GM23248 (cell line): ENCODE measurements at places on chromosomes 3 and 15. TPM values are rescaled to one million over a fixed set of nuclear protein-coding genes. Genes with fewer than 3 reads are reported as not detected.

The CLDN1 gene
- total RNA-seq, result 0.32 and 0.38 TPM in 2 replicates

The TEX55 gene
- not detected in 2 replicates for total RNA-seq

The GUCA1C gene
- total RNA-seq, result not detected in 2 replicates

The SRGAP3 gene
- total RNA-seq, result 0.13 and 1.7 TPM in 2 replicates

The CCDC51 gene
- total RNA-seq, result 10.1 and 10.6 TPM in 2 replicates

The ROBO2 gene
- total RNA-seq, result under 0.01 TPM in 1 of 2 replicates, not detected in the other

The TMCC1 gene
- total RNA-seq, result 7.8 and 11.1 TPM in 2 replicates

DNA sequence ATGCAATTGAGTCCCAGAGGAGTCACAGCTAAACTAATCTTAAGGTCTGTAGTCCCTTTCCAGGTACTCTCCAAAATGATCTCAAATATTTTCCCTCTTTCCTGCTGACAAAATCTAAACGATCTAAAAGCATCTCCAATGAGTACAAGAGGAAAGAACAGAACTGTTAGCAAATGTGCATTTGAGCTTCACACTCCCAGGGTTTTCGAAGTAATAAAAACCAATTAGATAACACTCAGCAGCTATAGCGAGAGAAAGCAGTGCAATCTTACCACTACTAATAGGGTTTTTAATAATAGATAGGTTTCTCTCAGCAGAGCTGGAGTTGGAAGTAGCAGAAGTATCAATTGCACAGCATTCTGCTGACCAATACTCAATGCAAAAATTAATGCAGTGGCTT is 995.4 kb downstream of the TUSC7 start:
- peak overlapping the region; percentile 87 for H3K27ac ChIP-seq
- no peak overlapping the region for H3K4me3 ChIP-seq
- H3K4me1 ChIP-seq, result peaks cover 57% of the 10 kb centered on the region

DNA sequence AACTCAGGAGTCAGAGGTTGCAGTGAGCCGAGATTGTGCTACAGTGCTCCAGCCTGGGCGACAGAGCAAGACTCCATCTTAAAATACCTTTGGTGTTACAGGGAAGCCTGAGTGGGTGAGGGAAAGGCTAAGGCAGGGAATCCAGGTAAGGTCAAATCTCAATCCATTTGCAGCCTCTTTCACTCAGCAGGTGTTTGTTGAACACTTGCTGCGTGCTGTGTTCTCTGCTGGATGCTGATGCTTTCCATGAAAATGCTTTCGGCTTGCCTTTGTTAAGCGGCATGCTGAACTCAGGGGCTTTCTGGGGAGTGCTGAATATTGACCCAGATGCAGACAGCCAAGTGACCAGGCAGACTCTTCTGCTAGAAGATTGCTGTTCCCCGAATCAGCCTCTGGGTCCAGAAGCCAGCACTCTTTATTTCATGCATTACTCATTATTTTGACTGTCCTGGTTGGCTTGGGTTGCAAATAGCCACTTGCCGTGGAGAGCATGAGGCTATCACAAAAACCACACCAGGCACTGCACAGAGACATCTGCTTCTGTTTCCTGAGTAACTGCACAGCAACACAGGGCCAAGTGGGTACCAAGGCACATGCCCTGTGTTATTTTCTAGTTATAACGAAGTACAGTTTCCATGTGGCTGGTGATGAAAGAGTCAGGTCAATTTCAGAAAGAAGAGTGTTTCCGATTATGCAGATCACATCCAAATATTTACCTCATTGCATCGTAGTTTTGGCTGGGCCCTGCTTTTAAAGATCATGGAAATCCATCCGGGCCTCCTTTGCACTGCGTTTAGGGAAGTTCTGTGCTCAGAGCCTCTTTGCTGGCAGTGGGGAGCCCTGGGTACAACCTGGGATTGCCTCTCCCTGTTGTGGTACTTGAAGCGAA is 88.6 kb downstream of the THSD4 start:
- H3K27me3 ChIP-seq, result no peaks in the 10 kb centered on the region
- H3K4me3 ChIP-seq, result no peak overlapping the region
- H3K27ac ChIP-seq, result no peak overlapping the region
- H3K36me3 ChIP-seq, result no peaks in the 10 kb centered on the region
- H3K4me1 ChIP-seq, result peaks cover 7% of the 10 kb centered on the region; the same call in 1 of the 2 replicates

DNA sequence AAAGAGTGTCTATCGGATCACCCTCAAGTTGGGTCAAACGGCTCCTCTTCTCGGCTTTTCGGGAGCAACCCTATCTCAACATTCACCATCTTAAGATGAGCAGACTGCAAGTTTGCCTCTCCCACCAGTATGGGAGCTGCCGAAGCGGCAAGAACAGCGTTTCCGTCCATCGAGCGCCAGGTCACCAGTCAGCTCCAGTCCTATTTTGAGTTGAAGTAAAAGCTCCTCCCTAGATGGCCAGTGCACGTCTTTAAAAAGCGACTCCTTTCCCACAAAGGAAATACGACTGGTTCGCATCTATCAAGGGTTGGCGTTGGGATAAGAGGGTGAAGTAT is 369 bp upstream of the U2SURP start:
- H3K4me1 ChIP-seq, result peaks cover 26% of the 10 kb centered on the region
- no peaks in the 10 kb centered on the region for H3K36me3 ChIP-seq
- no peak for DNase-seq
- H3K27me3 ChIP-seq, result no peaks in the 10 kb centered on the region
- H3K4me3 ChIP-seq, result peak overlapping the region; percentile 82
- peak overlapping the region; percentile 90 for H3K27ac ChIP-seq

DNA sequence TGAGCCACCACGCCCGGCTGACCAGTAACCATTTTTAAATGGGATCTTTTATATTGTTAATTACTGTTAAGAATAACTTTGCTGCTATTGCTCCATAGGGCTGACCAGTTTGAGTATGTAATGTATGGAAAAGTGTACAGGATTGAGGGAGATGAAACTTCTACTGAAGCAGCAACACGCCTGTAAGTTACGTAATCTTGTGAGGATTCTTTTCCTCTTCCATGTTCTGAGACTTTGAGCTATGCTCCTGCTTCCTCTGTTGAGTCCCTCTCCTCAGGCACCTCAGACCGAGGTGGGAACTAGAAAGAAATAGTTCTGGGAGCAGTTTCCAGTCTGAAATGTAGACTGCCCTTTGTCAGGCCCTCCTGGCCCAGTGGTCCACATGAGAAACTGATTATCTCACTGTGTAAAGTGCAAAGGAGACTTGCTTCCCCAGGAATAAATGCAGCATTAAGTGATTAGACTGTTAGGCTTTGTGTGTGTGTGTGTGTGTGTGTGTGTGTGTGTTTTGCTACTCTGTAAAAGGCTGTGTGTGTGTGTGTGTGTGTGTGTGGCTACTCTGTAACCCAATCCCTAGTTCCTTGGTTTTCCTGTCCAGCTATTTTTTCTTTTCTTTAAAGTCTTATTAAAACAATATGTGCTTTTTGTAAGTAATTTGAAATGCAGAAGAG is 5.2 kb downstream of the POLR2H start:
- DNase-seq, result peak; percentile 23
- peaks cover 33% of the 10 kb centered on the region for H3K4me1 ChIP-seq
- no peak overlapping the region for H3K27ac ChIP-seq
- H3K4me3 ChIP-seq, result no peak overlapping the region
- no peaks in the 10 kb centered on the region for H3K27me3 ChIP-seq

DNA sequence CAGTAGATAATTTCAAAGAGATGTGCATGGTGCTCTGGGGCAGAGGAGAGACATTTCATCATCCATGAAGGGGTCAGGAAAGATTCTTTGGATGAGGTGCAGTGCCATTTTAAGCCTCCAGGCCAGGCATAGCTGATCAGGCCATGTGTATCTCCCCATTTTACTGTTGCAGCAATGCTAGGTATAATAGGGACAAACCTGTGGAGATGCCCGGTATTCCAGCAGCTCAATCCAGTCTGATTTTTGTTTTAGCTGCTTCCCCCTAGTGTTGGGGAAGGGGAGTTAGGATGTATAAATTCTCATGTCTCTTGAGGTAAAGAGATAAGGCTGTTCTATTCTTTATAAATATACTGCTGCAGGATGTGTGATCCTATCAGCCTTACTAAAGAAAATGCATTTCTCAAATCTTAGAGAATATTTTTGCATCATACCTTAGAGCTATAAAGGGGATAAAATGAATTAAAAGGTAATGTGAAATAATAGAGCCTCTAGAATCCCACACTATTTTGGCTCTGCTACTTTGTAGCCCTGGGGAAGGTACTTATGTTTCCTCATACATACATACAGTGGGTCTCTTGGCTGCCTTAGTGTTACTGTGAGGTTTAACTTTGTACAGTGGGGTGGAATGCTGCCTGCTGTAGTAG is 5.2 kb downstream of the CDV3 start:
- H3K4me1 ChIP-seq, result peaks cover 36% of the 10 kb centered on the region
- H3K36me3 ChIP-seq, result peaks cover 70% of the 10 kb centered on the region
- no peaks in the 10 kb centered on the region for H3K27me3 ChIP-seq
- H3K27ac ChIP-seq, result 0 out of 2 replicates have a peak overlapping the region, but pooled peaks have one; percentile 22

DNA sequence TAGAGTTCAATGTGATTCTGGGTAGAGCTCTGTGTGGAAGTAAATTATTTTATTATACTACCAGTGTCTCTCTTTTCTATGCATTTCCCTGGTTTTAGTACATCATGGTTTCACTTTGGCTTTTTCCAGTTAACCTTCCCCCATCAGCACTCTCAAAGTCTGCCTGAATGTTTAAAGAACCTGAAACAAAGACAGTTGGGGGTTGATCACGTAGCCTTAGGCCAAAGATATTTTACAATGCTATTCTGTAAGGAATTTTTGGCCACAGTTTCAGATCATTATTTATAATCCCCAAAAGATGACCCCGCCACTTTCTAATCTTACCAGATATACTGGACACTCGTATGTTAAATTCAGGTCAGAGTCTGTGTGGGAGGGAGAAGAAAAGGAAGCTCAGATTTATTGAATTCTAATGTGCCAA is 156.3 kb upstream of the TMC3 start:
- no peaks in the 10 kb centered on the region for H3K36me3 ChIP-seq
- 0 out of 2 replicates have a peak, but pooled peaks cover 4% of the 10 kb centered on the region for H3K4me1 ChIP-seq
- no peak overlapping the region for H3K4me3 ChIP-seq

DNA sequence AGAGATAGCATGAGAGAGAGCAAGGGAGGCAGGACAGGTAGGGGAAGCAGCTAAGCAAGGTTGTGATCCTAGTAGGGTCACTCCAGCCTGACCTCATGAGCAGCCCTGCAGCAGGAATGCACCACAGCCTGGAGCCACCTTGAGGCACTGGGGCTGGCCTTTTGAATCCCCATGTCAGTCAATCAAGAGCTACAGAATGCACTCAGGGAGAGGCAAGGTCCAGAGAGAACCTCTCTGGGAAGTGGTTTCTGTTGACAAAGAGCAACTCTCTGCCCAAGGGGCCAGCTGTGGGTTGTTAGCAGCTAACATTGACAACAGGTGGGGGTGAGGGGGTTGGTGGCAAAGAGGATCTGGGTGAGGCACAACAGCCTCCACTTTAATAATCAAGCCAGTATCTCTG is 54.6 kb downstream of the TRANK1 start:
- H3K36me3 ChIP-seq, result no peaks in the 10 kb centered on the region
- no peak overlapping the region for H3K4me3 ChIP-seq
- no peak for DNase-seq
- no peak overlapping the region for H3K27ac ChIP-seq

DNA sequence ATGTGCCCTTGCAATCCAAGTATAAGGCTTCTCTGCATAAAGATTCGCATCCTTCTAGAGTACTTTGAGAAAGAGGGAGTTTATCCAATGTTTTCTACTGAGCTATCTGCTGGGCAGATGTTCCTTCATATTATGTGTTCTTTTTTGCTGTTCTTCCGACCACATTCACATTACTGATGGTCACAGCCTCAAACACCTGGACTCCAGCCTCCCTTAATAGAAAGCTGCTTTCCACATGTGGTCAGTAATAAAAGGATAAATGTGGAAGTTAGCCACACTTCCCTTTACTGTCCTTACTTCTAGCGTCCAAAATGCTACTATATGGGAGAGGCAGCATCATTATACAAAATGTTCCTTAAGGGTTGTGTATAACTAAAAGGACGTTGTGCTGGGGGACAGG is 116.9 kb downstream of the CD47 start:
- no peaks in the 10 kb centered on the region for H3K36me3 ChIP-seq
- H3K4me3 ChIP-seq, result no peak overlapping the region
- H3K27ac ChIP-seq, result no peak overlapping the region
- no peaks in the 10 kb centered on the region for H3K4me1 ChIP-seq
- no peaks in the 10 kb centered on the region for H3K27me3 ChIP-seq
- no peak for DNase-seq

GRCh38 chr3:112908252-112908651 is 61.6 kb upstream of the CD200R1L start:
- H3K27me3 ChIP-seq, result no peaks in the 10 kb centered on the region
- H3K27ac ChIP-seq, result no peak overlapping the region
- DNase-seq, result no peak
- H3K4me1 ChIP-seq, result no peaks in the 10 kb centered on the region

DNA sequence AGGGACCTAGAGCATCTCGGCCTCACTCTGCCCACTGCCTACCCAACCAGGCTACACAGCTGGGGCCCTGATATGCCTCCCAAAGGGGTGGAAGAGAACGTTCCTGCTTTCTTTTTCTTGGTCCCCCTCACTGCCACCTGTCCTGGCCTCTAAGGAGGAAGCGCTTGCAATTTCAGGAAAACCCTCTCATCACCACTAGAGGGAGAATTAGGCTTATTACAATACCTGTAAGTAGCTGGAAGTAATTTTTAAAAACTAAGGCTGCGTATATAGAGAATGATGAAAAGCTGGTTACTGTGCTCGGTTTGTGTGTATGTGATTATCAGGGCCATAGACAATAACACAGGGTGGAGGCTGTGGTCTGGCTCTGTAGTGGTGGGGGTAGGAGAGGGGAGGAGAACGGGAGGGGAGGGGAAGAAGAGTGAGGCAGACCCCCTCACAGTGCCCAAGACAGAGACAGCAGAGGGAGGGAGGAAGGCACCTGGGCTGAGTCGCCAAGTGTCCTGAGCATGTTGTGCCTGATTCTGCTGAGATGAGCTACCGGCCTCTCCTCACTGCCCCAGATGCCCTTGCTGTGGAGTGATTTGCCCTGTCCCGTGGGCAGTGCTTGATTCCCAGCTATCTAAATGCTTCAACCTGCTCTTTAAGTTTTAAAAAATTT is 3.3 kb downstream of the GABRG3 start:
- no peak overlapping the region for H3K4me3 ChIP-seq
- no peaks in the 10 kb centered on the region for H3K4me1 ChIP-seq
- no peaks in the 10 kb centered on the region for H3K36me3 ChIP-seq
- H3K27me3 ChIP-seq, result peaks cover 15% of the 10 kb centered on the region

DNA sequence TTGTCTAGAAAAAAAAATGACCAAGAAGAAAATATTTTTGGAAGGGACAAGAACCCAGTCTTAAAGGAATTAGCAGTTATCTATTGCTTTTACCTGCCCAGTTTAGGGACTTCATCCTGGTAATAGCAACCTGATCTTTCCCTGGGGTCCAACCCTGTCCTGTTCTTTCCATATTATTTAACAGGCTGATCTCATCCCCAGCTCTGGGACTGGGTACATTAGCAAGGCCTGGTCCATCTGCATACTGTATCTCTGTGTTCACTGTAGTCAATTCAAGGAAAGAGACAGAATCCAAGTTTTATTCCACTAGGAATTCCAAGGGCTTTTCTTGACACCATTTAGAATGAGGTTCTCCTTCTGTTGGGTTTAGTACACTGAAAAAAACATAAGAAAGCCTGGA is 191.7 kb upstream of the GADL1 start:
- DNase-seq, result no peak
- no peaks in the 10 kb centered on the region for H3K36me3 ChIP-seq
- H3K4me3 ChIP-seq, result no peak overlapping the region
- no peak overlapping the region for H3K27ac ChIP-seq
- no peaks in the 10 kb centered on the region for H3K27me3 ChIP-seq
